ENCODE measurements at places on chromosomes 16 and 17.

GRCh38 chr17:3663102-3664011, 5.0 kb downstream of the TAX1BP3 start:
- DNase-seq: no peak

DNA sequence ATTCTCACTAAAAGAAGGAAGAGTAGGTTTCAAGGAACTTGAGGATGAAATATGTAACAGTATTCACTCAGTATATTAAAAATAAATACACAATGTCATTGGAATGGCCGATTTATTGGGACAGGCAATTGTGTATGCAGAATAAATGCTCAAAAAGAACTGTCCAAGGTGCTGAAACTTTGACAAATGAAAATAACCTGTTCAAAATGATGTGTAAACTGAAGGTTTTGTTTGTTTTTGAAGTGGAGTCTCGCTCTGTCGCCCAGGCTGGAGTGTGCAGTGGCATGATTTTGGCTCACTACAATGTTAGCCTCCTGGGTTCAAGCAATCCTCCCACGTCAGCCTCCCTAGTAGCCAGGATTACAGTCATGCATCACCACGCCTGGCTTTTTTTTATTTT, 318.7 kb upstream of the RBFOX1 start:
- DNase-seq: peak; percentile 23

DNA sequence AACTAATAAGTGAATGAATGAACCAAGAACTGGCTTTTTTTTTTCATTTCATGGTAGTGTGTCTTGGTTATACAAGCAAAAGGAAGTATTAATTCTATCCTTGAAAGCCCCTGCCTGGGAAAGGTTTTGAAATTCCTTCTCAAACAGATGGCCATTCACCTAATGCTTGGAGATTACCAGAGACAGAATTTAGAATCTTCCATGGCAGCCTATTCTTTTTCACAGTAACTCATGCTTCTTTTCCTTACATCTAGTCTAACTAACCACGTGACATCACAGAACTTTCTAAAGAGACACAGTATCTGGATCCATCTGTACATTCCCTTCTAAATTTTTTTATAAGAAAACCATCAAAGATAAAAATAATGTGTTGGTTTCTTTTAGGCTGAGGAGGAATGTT, 151.6 kb downstream of the FTO start:
- no peak for DNase-seq

- DNase-seq: peak; percentile 70
Observed at GRCh38 chr17:1710807-1711553, 803 bp upstream of the TLCD2 start.

DNA sequence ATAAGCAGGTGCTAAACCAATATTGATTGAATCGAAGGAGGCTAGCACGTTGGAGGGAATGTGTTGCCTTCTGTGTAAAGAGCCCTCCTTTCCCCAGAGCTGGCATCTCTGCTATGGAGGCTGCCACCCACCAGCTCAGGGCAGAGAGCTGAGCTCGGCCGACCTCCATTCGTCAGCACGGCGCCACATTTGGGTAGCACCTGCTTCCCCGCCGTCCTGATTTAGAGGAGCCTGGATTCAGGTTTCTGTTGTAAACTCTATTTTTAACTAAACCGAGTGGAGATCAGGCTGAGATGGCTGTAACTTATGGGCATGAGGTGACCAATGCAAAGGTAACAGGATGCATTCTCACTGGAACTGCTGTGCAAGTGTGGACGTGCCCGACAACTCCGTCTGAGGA, 172.5 kb downstream of the CCDC182 start:
- DNase-seq: no peak

DNA sequence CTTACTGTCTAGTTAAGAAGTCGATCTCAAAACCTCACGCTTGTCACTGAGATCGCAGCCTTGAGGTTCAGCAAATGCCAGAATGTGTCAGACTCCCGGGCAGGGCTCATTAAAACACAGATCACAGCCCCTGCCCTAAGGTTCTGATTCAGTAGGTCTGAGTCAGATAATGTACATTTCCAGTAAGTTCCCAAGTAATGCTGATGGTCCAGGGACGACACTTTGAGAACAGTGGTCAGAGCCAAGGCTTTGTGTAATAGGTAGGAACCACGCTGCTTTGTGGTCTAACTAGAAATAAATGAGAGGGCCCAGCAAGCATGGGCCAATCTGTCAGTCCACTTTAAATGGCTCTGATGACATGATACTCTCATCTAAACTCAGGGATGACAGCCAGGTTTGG, 228.6 kb downstream of the ZFHX3 start:
- no peak for DNase-seq

DNA sequence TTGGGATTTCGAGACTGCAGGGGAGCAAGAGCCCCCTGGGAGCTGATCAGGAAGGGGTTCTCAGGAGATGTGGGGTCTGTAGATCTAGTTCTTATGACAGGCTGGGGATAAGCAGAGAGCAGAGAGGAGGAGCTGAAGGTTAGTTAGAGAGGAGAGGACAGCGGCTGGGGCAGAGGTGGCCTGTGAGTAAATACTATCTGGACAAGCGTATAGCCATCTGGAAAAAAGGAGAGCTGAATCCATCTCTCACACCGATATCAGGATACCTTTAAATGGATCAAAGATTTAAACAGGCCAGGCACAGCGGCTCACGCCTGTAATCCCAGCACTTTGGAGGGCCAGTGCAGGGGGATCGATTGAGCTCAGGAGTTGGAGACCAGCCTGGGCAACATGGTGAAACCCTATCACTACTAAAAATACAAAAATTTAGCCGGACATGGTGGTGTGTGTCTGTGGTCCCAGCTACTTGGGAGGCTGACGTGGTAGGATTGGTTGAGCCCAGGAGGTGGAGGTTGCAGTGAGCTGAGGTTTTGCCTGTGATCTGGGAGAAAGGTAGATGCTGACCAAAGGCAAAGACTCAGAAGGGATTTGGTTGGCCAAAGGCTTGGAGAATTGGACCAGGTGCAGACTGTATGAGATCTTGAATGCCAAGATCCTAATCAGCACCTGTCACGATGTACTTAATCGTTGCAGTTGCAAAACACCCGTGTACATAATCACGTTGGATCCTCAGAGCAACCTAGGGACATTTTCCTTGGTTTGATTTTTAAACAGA, 18.9 kb upstream of the SLC25A19 start:
- no peak for DNase-seq

DNA sequence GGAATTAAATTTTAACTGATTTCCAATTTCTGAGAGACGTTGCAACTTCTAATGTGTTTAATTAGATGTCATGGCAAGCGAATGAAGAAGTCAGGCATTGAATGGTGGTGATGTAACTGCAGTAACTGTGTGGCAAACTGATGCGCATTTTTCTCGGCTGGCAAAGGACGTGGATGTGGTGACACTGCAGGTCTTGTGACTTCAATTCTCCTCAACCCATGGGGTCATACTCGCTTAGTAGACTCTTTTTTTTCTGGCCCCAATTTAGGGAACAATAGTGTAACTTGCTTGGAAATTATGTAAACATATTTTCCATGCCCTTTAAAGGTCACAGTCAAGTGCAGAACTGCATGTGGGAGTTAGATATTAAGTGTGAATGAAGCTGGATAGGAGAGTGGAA, 1.9 kb upstream of the FAM20A start:
- DNase-seq: no peak

- DNase-seq: no peak
Observed at GRCh38 chr17:66317629-66318028, 15.2 kb downstream of the PRKCA start.

DNA sequence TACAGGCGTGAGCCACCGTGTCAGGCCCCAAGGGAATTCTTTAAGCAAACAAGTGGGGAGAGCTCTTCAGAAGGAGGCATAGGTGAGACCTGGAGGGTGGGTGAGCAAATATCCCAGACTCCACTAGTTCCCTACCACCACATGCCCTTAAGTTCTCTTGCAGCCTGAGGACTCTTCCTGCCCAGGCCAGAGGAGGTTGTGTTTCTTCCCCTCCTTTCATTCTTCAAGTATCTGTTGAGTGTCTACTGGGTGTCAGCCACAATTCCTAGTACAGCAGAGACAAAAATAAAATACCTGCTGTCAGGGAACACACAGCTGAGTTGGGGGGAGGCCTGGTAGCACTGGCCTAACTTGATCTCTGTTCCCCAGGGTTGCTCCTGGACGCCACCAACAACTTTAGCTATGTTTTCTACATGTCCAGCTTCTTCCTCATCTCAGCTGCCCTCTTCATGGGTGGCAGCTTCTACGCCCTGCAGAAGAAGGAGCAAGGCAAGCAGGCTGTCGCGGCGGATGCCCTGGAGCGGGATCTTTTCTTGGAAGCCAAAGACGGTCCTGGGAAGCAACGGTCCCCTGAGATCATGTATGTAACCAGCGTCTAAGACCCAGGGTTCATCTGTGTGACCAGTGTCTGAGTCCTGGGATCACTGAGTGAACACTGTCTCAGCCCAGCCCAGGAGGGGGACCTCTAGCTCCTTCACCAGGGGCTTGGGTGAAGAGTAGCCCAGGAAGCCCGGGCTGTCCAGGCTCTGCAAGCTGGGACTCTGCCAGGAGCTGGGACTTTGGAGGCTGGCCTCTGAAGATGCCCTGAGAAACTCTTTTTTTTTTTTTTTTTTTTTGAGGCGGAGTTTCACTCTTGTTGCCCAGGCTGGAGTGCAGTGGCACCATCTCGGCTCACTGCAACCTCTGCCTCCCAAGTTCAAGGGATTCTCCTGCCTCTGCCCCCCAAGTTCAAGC, 5.9 kb upstream of the ARMC7 start:
- no peak for DNase-seq

- peak; percentile 4 for DNase-seq
Observed at GRCh38 chr16:76748461-76749348, 442.3 kb upstream of the MON1B start.

DNA sequence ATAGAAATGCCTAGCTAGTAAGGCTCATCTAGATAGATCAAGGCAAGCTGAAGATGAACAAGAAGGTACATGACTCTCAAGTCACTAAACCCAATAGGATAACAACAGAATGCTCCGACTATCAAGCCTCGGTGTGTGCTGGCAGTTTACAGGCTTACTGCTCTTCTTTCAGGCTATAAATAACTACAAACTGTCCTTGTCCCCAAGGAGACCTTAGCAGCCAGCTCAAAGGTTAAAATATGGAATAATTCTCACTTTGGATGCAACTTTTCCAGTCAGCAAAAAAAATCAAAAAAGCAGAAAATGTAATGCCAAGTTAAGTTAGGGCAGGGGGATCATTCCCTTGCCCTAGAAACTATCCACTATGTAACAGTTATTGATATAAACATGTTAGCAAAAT, 44.6 kb downstream of the SPOP start:
- no peak for DNase-seq

- DNase-seq: no peak
Observed at GRCh38 chr16:187330-187729, 7.1 kb downstream of the HBQ1 start.

- DNase-seq: no peak
Observed at GRCh38 chr17:2238432-2239169, 65.0 kb downstream of the SMG6 start.

GRCh38 chr16:46871597-46871996, 12.6 kb upstream of the GPT2 start:
- DNase-seq: no peak

- DNase-seq: no peak
Observed at GRCh38 chr16:54630284-54630967, 300.2 kb upstream of the IRX5 start.

GRCh38 chr17:82229698-82230608, 1.1 kb downstream of the SLC16A3 start:
- DNase-seq: no peak
